ENCODE measurements at places on chromosomes 4 and X. TPM values are rescaled to one million over a fixed set of nuclear protein-coding genes. Genes with fewer than 3 reads are reported as not detected.
A peak's percentile ranks its signal among the peaks of the same experiment; 100 is the strongest.

- H3K36me3 ChIP-seq, result no peaks in the 10 kb centered on the region
- H3K27me3 ChIP-seq, result peaks cover 37% of the 10 kb centered on the region
Measured at GRCh38 chrX:2694914-2695267, 3.8 kb downstream of the CD99 start.

DNA sequence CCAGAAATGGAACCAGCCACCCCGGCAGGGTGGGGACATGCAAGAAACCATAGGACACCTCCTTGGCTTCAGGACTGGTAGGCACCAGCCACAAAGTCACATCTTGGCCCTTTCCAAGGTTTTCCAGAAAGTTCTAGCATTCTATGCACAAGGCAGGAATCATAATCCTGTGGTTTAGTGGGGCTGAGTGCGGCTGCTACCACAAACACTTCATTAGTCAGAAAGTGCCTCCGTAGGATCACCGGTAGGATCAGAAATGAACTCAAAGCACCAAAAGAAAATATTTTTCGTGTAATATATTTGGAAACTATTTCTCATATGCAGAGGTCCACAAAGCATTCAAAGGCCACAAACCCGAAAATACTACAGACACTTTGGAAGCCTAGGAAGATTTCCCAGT is 191.7 kb downstream of the PTTG2 start:
- H3K27ac ChIP-seq, result no peak overlapping the region
- no peaks in the 10 kb centered on the region for H3K36me3 ChIP-seq
- no peak for DNase-seq
- H3K27me3 ChIP-seq, result no peaks in the 10 kb centered on the region
- H3K4me1 ChIP-seq, result peaks cover 9% of the 10 kb centered on the region

- H3K4me1 ChIP-seq, result no peaks in the 10 kb centered on the region
- no peak overlapping the region for H3K4me3 ChIP-seq
- no peak overlapping the region for H3K27ac ChIP-seq
Measured at GRCh38 chrX:132146456-132146855, 18.6 kb upstream of the FRMD7 start.

DNA sequence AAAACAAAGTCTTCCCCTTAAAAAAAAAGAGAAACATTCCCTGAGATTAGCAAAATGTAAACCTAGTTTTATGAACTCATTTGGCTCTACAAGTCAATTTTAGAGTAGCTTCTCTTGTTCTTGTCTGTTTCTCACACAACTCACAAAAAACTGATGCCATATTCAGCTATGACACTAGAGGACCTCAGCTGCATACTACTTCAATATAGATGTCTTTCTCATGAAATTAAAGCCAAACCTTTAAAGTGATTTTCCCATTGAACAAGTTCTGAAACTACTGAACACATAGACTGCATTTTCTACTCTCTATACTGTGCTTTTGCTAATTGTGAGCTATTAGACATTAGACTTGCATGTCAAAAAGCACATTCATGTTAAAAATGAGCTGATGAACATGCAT is 49.8 kb downstream of the TBCK start:
- H3K4me3 ChIP-seq, result no peak overlapping the region
- no peaks in the 10 kb centered on the region for H3K4me1 ChIP-seq
- H3K27me3 ChIP-seq, result no peaks in the 10 kb centered on the region
- no peak for DNase-seq
- H3K36me3 ChIP-seq, result no peaks in the 10 kb centered on the region

DNA sequence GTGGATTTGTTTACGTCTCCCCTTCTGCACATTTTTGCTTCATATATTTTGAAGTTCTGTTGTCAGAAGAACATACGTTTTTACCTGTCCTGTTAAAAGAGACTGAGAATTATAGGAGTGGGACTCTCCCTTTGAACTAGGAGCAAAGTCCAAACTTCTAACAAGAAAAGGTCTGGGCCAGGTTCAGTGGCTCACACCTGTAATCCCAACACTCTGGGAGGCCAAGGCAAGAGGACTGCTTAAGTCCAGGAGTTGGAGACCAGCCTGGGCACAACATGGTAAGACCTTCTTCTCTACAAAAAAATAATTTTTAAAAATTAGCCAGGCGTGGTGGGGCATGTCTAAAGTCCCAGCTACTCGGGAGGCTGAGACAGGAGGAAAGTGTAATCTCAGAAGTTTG is 15.8 kb downstream of the LIN54 start:
- H3K27ac ChIP-seq, result no peak overlapping the region
- no peaks in the 10 kb centered on the region for H3K36me3 ChIP-seq
- no peak for DNase-seq
- H3K27me3 ChIP-seq, result no peaks in the 10 kb centered on the region

DNA sequence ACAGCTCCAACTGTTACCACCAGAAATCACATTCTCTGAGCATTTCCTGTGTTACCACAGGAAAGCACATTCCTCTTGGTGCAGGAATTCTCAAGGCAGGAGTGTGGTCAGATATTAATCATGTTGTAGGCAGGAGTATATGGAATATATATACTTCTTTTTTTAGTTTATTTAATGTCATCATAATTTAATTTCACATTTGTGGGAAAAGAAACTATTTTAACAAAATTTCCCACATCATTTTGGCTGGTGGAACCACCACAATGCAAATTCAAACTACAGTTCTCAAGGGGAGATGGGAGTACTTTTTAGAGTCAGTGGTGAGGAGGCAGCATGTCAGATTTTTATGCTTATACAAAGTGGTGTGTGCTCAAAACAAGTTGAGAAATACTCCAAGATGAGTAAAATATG is 139.0 kb downstream of the ATP10D start:
- no peaks in the 10 kb centered on the region for H3K27me3 ChIP-seq
- no peak overlapping the region for H3K27ac ChIP-seq
- no peaks in the 10 kb centered on the region for H3K36me3 ChIP-seq
- H3K4me3 ChIP-seq, result no peak overlapping the region

DNA sequence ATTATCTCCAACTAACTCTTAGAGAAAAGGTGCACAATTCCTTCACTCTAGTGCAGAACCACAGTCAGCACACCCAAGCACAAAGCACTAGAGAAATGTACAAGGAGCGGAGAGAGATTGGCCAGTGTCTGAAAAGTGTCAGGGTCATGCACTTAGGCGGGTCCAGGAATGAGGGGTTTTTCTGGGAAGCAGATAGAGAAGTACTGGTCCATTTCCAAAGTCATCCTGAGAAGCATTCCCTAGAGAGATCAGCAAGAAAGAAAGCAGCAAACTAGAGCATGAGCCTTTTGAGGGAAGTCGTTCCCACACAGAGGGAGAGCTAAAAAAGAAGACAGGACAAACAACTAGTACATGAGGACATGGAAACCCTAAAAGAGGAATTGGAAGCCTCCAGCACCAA is 168.1 kb upstream of the MAP3K15 start:
- H3K27me3 ChIP-seq, result no peaks in the 10 kb centered on the region
- H3K27ac ChIP-seq, result no peak overlapping the region
- no peaks in the 10 kb centered on the region for H3K4me1 ChIP-seq
- no peak overlapping the region for H3K4me3 ChIP-seq

- no peak overlapping the region for H3K4me3 ChIP-seq
- no peaks in the 10 kb centered on the region for H3K4me1 ChIP-seq
- H3K36me3 ChIP-seq, result no peaks in the 10 kb centered on the region
- no peak overlapping the region for H3K27ac ChIP-seq
- H3K27me3 ChIP-seq, result no peaks in the 10 kb centered on the region
- no peak for DNase-seq
Measured at GRCh38 chr4:112213091-112213490, 18.5 kb upstream of the AP1AR start.

DNA sequence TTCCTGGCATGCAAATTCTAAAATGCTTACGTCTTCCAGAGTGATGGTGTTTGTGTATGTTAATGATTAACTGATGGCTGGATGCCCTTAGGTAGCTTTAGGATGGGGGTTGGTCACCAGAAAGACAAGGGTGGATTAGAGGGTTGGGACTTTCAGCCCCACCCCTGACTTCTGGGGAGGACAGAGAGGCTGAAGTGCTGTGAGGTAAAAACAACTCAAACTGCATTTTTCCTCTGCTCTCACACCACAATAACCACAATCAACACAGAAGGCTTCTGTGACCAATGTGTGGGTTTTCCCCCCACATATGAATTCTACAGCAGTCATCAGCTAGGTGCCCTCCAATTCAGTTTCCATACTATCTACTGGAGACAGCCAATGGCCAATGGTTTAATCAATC is 18.7 kb upstream of the DDIT4L start:
- H3K27ac ChIP-seq, result no peak overlapping the region
- no peaks in the 10 kb centered on the region for H3K4me1 ChIP-seq
- no peaks in the 10 kb centered on the region for H3K27me3 ChIP-seq
- H3K4me3 ChIP-seq, result no peak overlapping the region
- H3K36me3 ChIP-seq, result no peaks in the 10 kb centered on the region
- no peak for DNase-seq

DNA sequence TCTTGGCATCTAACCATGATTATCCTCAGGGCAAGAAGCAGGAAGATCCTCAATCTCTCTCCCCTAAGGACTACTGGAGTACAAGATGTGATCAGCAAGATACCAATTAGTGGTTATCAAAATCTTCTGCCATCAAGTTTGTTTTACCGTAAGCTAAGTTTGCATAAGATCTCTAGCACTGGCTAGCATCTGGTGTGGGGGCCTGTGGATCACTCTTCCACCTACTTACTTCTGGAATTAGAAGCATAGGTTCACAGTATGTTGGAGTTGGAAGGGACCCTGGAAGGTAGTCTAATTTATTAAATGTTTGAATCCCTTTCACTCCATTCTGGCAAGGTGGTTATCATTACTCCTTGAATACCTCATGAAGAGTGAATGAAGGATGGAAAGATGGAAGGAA is 93.3 kb upstream of the BANK1 start:
- no peaks in the 10 kb centered on the region for H3K27me3 ChIP-seq
- DNase-seq, result no peak
- no peak overlapping the region for H3K27ac ChIP-seq
- no peaks in the 10 kb centered on the region for H3K36me3 ChIP-seq
- no peak overlapping the region for H3K4me3 ChIP-seq

GRCh38 chr4:38236503-38236902 is 276.3 kb downstream of the PTTG2 start:
- no peak overlapping the region for H3K27ac ChIP-seq
- H3K4me3 ChIP-seq, result no peak overlapping the region
- no peaks in the 10 kb centered on the region for H3K27me3 ChIP-seq
- no peaks in the 10 kb centered on the region for H3K4me1 ChIP-seq

DNA sequence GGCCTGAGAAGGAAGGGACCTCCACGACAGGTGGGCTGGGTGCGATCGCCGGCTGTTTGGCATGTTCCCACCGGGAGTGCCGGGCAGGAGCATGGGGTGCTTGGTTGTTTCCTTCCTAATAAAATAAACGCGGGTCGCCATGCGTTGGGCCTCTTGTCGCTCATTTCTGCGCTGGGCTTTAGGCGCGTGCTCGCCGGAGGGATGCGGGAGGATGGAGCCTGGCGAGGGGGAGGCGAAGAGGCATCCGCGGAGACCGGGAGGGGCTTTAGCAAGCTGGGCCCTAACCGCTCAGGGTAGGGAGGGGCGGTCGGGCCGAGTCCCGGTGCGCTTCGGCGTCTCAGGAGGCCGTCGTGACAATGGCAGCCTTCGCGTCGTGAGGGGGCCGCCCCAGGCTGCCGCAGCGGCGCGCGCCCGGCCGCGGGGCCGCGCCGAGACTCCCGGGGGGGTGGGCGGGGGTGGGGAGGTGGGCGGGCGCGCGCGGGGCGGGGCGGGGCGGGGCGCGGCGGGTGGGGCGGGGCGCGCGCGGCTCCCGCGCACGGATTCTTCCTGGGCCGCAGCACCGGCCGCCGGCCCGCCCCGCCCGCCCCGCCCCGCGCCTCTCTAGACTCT is 476 bp upstream of the GDI1 start:
- H3K36me3 ChIP-seq, result no peaks in the 10 kb centered on the region
- H3K4me3 ChIP-seq, result peak overlapping the region; percentile 71
- no peaks in the 10 kb centered on the region for H3K27me3 ChIP-seq
- peak overlapping the region; percentile 98 for H3K27ac ChIP-seq

DNA sequence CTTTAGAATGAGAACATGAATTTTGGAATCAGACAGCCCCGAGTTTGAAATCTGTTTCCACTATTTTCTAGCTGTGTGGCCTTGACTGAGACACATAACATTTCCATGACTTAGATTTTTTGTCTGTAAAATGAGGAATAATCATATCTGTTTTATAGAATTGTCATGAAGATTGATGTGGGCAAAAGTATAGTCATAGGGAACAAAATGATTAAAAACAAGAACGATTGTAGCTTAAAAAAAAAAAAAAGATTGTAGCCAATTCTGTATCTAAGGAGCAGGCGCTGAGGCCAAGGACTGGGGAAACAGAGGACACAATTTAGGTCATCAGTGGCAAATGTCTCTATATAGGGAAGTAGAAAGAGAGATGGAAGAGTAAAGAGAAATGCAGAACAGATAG is 201.6 kb upstream of the C1QTNF7 start:
- no peak overlapping the region for H3K27ac ChIP-seq
- DNase-seq, result no peak
- no peak overlapping the region for H3K4me3 ChIP-seq
- no peaks in the 10 kb centered on the region for H3K27me3 ChIP-seq

GRCh38 chr4:7423801-7424552 is 10.8 kb downstream of the PSAPL1 start:
- H3K27ac ChIP-seq, result no peak overlapping the region
- peaks cover 20% of the 10 kb centered on the region for H3K4me1 ChIP-seq
- no peak overlapping the region for H3K4me3 ChIP-seq
- no peaks in the 10 kb centered on the region for H3K27me3 ChIP-seq
- DNase-seq, result no peak
- H3K36me3 ChIP-seq, result no peaks in the 10 kb centered on the region

- no peak overlapping the region for H3K4me3 ChIP-seq
- peak; percentile 80 for DNase-seq
- no peaks in the 10 kb centered on the region for H3K36me3 ChIP-seq
- H3K27me3 ChIP-seq, result no peaks in the 10 kb centered on the region
Measured at GRCh38 chr4:121307445-121308327, 73.1 kb downstream of the QRFPR start.

GRCh38 chr4:155478336-155478835 is 101.6 kb upstream of the MAP9 start:
- H3K27ac ChIP-seq, result no peak overlapping the region
- H3K4me3 ChIP-seq, result no peak overlapping the region
- no peaks in the 10 kb centered on the region for H3K36me3 ChIP-seq
- H3K4me1 ChIP-seq, result no peaks in the 10 kb centered on the region

- no peak overlapping the region for H3K27ac ChIP-seq
- H3K4me1 ChIP-seq, result no peaks in the 10 kb centered on the region
- no peak overlapping the region for H3K4me3 ChIP-seq
- no peaks in the 10 kb centered on the region for H3K36me3 ChIP-seq
Measured at GRCh38 chr4:44086753-44087152, 361.9 kb downstream of the KCTD8 start.

DNA sequence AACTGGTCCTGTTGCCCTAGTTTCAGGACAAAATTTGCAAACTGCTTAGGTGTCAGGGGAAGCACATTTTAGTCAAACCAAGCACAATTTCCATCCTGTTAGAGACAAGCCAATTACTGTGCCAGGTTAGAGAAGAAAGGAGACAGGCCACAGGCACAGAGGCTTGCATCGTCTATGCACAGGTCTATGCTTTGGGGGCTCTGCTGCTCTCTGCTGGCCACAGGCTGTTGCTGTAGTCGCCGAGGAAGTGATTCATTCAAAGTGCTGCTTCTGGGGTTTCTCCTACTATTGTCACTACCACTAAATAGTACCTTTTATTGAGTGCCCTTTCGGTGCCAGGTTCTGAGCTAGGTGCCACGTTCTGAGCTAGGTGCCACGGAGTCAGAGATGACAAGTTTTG is 45.5 kb downstream of the VGLL1 start:
- no peak overlapping the region for H3K4me3 ChIP-seq
- H3K36me3 ChIP-seq, result no peaks in the 10 kb centered on the region
- peak; percentile 67 for DNase-seq
- no peaks in the 10 kb centered on the region for H3K4me1 ChIP-seq
- no peak overlapping the region for H3K27ac ChIP-seq

The COL4A6 gene
- total RNA-seq, result 40.5 TPM

The NHSL2 gene
- total RNA-seq, result 4.0 TPM

The SSX1 gene
- total RNA-seq, result not detected

The MND1 gene
- total RNA-seq, result 42.2 TPM

The CXCL6 gene
- total RNA-seq, result 1.5 TPM

The RIBC1 gene
- 0.62 TPM for total RNA-seq

All from neural progenitor cell (in vitro differentiated cells).